ENCODE measurements at places on chromosomes 4 and X. TPM values are rescaled to one million over a fixed set of nuclear protein-coding genes. Genes with fewer than 3 reads are reported as not detected.

GRCh38 chr4:189202182-189202868 lies 738.3 kb upstream of the FRG1 start:
- H3K36me3 ChIP-seq = no peaks in the 10 kb centered on the region
- no peak overlapping the region for H3K27ac ChIP-seq
- H3K4me3 ChIP-seq = peak overlapping the region; percentile 71

DNA sequence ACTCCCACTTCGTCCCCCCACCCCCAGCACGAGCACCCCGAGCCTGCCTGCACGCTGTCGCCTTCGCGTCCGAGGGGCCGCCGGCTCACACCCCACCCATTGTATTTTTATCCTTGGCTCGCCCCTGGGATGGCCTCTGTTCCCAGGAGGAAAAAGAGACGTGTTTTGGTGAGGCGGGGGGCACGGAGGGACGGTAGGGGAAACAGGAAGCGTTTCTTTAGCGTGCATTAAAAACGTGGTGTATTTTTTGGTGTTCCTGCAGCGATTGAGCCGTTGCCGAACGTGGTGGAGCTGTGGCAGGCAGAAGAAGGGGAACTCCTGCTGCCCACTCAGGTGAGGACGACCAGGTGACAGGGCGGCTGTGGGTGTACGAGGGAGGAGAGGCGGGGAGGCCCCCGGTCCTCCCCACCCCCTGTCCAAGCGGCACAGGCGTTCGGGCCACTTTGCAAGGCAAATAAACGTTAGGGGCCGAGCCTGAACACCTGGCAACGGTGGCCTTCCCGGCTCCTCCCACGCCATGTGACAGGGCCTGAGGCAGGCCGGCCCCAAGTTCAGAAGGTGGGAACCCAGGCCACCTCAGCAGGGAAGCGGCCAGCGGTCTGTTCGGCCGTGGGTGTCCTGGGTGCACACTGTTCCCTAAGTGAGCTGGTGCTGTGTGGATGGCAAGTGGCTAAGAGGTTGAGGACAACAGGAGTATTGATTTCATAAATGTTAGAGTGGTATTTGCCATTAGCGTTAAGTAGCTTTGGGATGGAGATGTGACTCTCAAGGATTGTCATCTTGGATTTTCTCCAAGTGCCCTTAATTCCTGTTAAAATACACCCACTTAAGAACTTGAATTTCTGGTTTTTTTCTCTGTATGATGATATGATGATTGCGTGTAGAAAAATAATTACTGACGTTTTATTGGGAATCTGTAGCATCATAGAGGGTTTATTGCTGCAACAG lies 1.1 kb downstream of the TMEM131L start:
- H3K4me1 ChIP-seq = peaks cover 19% of the 10 kb centered on the region
- H3K27ac ChIP-seq = no peak overlapping the region
- peak overlapping the region; percentile 79 for H3K4me3 ChIP-seq

- peaks cover 33% of the 10 kb centered on the region for H3K4me1 ChIP-seq
- no peaks in the 10 kb centered on the region for H3K36me3 ChIP-seq
- no peaks in the 10 kb centered on the region for H3K27me3 ChIP-seq
- H3K27ac ChIP-seq = no peak overlapping the region
- DNase-seq = no peak
- H3K4me3 ChIP-seq = no peak overlapping the region
Measured at GRCh38 chr4:137703195-137703594, 170.9 kb upstream of the PCDH18 start.

DNA sequence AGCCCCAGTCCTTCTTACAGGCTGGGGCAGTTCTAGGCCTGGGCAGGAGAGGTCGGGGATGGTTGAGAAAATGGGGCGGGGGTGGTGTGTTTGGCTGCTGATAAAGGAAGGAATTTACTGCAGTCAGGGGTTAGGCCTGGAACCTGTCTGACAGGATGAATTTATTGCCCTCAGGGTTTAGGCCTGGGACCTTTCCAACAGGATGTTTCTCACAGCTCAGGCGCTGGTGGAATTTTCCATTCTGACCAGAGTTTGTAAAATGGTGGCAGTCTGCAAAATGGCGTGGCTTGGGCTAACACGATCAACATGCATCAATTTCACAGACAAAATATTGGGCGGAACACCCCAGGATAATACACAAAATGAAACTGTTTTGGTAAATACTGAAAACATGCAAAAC lies 83.5 kb upstream of the SPIN4 start:
- no peak for DNase-seq
- no peaks in the 10 kb centered on the region for H3K36me3 ChIP-seq
- no peak overlapping the region for H3K4me3 ChIP-seq
- H3K4me1 ChIP-seq = no peaks in the 10 kb centered on the region

DNA sequence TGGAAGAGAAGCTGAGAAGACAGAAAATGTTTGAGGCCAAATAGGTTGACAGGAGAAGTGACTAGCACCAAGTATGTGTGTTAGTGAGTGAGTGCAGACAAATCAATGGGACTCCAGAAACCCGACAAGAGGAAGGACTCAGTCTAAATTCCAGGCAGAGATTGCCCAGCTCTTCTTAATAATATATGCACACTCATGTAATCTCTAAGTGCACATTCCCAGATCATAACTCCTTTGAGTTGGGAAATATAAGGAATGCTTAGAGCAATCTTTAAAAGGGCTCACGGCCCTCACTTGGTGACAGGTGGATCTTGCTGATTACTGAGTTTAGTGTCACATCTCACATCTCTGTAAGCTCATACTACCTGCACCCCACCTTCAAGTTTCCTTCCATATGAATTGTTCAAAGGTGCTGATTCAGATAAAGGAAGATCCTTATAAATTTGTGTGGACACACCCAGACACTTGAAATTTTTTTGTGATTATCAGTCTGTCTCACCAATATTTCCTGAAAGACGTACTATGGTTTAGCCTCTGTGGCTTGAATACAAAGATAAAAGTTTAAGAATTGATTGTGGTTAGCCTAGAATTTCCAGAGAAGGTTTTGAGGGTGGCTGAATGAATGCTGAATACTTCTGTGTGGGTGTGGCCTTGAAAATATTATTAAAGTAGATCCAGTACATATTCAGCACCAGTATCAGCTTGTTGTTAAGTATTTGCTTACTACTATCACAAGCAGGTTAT lies 205.1 kb upstream of the UGT8 start:
- no peaks in the 10 kb centered on the region for H3K4me1 ChIP-seq
- no peak overlapping the region for H3K27ac ChIP-seq
- H3K36me3 ChIP-seq = no peaks in the 10 kb centered on the region
- DNase-seq = no peak
- H3K4me3 ChIP-seq = no peak overlapping the region
- peaks cover 78% of the 10 kb centered on the region for H3K27me3 ChIP-seq

DNA sequence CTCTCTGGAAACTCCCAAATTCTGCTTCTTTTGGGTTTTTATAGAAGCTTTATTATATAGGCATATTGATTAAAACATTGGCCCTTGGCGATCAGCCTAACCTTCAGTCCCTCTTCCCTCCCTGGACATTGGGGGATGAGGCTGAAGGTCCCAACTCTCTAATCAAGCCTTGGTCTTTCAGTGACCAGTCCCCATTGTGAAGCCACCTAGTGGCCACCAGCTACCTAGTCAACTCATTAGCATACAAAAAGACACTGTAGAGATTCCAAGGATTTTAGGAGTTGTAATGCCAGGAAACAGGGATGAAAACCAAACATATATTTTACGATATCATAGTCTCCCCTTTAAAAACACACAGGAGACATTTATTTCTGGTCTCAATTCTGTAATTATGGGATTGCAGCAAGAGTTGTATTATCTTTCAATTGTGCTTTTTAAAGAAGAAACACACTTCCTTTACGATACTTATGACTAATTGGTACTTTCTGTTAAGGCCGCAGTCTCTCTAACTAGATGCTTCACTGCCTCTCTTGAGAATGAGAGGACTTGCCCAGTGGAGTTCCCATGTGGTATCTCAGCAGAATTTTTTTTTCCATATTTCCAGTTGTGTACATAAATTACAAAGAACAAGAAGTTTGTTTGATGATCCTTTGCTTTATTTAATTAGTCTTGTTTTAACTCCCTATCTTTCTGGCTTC lies 58.2 kb downstream of the WDR17 start:
- H3K27me3 ChIP-seq = no peaks in the 10 kb centered on the region
- H3K4me1 ChIP-seq = no peaks in the 10 kb centered on the region
- H3K27ac ChIP-seq = no peak overlapping the region
- H3K4me3 ChIP-seq = no peak overlapping the region
- no peaks in the 10 kb centered on the region for H3K36me3 ChIP-seq
- peak; percentile 43 for DNase-seq

DNA sequence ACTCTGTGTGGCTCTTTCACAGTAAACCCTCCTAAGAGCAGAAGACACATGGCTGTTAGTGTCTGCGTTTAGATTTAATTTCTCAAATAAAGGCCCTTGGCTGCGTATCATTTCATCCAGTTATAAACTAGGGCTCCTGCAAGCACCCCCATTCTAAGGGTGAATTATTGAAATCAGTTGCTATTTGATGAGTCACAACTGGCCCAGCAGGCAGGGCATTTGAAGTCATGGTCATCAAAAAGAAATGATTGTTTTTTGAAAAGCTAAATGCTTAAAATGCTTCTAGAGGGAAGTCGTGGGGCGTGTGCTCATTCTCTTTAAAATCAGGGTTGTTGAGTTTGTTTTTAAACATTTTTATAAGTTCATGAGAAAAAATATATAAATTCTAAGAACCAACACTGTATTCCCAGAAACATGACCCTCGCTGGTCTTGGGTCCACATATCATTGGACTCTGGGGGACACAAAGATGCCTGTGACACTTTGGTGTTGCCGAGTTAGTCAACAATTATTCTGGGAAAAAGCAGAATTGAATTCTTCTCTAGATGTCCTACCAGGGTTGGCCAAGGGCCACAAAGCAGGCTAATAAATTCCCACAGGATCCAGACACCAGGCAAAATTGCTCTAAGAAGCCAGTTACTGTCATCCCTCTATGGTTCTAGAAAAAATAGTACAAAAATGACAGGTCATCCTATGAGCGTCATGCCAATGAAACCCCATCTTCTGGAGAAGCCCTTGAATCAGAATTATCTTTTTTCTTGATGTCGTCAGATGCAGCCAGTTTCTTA lies 99.5 kb upstream of the MYOZ2 start:
- H3K4me1 ChIP-seq = peaks cover 65% of the 10 kb centered on the region
- peak; percentile 57 for DNase-seq
- H3K27me3 ChIP-seq = no peaks in the 10 kb centered on the region
- no peaks in the 10 kb centered on the region for H3K36me3 ChIP-seq
- H3K4me3 ChIP-seq = no peak overlapping the region

GRCh38 chr4:40870150-40870549 lies 120.4 kb downstream of the NSUN7 start:
- no peaks in the 10 kb centered on the region for H3K27me3 ChIP-seq
- no peaks in the 10 kb centered on the region for H3K4me1 ChIP-seq
- no peak overlapping the region for H3K4me3 ChIP-seq
- H3K36me3 ChIP-seq = no peaks in the 10 kb centered on the region
- H3K27ac ChIP-seq = no peak overlapping the region

DNA sequence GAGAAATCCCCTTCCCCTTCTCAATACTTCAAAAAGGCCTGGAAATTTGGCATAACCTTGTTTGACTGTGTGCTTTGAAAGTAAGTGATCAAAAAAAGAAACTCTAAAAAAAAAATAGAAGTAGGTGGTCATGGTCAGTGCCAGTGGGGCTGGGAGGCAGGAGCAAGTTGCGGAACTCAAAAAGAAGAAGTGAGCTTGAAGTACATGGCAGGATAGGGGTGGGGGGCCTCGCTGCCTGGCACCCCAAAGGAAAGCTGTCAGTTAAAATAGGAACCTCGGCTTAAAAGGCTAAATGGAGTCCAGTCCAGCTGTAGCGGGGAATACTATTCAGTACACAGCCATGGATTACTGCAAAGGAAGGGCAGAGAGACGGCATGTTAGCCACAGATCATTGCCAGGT lies 12.2 kb upstream of the NKRF start:
- no peaks in the 10 kb centered on the region for H3K36me3 ChIP-seq
- no peak for DNase-seq
- H3K4me3 ChIP-seq = no peak overlapping the region
- H3K27ac ChIP-seq = no peak overlapping the region

DNA sequence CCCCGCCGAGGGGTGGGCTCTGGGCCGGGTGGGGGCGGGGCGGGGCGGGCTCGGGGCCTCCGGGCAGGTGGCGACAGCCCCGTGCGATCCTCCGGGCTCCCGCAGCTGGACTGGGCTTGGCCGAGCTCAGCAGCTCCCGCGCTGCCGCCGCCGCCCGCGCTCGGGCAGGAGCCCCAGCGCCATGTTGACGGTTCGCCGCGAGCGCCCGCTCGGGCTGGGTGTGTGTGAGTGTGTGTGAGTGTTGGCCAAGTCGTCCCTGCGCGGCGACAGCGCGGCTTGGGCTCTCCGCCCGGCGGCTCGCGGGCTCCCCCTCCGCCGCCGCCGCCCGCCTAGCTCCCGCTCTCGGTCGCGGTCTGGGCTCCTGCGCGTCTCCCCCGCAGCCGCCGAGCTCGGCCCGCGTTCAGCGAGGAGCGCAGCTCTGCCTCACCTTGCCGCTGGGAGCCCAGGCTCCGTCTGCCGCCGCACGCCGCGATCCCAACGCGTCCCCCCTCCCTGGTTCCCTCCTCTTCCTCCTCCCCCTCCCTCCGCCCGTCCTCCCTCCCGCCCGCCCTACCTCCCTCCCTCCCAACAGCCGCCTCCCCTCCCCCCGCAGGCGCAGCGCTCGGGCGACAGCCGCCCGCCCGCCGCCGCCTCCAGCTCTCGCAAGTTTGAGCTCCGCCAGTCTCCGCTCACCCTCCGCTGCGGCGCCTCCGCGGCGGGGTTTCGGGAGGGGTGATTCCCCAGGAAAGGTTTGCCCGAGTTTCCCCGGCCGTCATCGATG lies at the start of gene BCOR:
Gene BCOR, minus strand, starts transcription at position 455 of the 760 bp plus-strand sequence. CDS start 20,029 bp downstream, outside the sequence.
- peaks cover 4% of the 10 kb centered on the region for H3K4me1 ChIP-seq
- no peaks in the 10 kb centered on the region for H3K27me3 ChIP-seq
- peak within 1 kb of the TSS; percentile 80 for H3K27ac ChIP-seq
- H3K36me3 ChIP-seq = no peaks in the 10 kb centered on the region
- peak; percentile 77 for DNase-seq
- H3K4me3 ChIP-seq = peak within 1 kb of the TSS; percentile 79

DNA sequence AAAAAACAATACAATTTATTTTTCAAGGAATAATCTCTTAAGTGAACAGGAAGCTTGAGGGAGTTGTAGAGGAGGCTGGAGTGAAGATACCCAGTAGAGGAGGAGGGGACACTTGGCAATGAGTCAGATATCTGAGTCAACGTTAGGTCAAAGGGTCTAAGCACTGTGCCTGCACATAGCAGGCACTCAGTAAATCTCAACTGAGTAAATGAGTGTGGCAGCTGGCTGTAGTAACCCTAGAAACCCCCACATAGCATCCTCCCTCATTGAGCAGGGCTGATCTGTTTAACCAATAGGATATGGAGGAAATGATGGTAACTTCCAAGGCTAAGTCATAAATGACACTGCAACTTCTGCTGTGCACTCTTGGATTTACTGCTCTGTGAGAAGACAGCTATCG lies 186.0 kb upstream of the FAM241A start:
- H3K27ac ChIP-seq = peak overlapping the region; percentile 61
- no peaks in the 10 kb centered on the region for H3K36me3 ChIP-seq
- peaks cover 52% of the 10 kb centered on the region for H3K4me1 ChIP-seq

GAGE1 gene
- not detected for total RNA-seq

DMP1 gene
- total RNA-seq = not detected

ALAS2 gene
- not detected for total RNA-seq

All from GM23248 (cell line).